Germinal center (tissue), 1 donor: ENCODE measurements at places on chromosomes 3 and 15.
A peak's percentile ranks its signal among the peaks of the same experiment; 100 is the strongest.

- no peak for DNase-seq
Measured at GRCh38 chr15:39022532-39023305, 458.1 kb upstream of the RASGRP1 start.

DNA sequence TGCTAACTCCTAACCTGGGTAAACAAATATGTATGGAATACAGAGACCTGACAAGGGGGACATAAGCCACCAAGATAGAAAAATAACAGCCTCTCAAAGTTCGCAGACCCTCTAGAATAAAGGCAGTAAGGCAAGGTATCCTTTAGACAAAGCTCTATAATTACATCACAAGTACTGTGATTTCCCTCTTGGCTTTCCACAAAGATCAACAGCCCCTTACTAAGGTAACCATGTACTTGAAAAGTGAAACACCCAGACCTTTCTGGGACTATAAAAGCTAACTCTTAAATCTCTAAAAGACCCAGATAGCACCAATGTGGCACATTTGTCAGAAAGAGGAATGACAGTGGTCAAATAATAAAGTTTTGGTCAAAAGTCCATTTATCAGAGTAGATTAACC, 51.9 kb downstream of the TBL1XR1 start:
- DNase-seq, result no peak

GRCh38 chr15:42737529-42738328, 801 bp upstream of the CDAN1 start:
- DNase-seq, result no peak

DNA sequence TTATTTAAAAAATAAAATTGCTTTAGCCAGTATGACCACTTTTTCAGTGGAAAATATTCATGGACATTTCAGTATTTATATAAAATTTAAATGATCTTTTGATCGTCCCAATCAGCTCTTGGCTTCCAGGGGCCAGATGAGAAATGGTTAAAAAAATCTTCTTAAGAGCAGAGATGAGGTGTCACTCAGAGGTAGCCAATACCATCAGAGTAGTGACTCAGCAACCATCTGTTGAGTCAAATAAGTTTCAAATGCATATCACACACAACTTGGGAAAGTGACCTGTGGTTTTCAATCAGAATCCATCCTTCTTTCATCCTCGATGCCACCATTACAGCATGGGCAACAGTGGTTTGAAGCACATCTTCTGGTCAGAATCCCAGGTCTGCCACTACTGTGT, 958.8 kb upstream of the NR2F2 start:
- DNase-seq, result no peak

DNA sequence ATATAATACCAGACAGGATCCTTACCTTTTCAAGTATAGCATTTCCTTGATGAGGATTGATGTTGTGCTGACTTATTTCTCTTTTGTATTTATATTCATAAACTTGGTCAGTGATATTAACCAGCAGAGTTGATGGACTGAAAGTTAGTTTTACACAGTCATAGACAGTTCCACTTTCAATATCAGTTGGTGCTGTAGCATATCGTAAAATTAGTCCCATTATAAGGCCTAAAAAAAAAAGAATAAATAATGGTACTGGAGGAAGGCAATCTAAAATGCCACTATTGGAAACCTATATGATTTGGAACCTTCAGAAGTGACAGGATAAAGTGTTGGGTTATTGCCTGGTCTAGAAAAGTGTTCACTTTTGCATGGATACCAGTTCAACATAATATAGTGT, 16.3 kb downstream of the SLC9A9 start:
- no peak for DNase-seq

DNA sequence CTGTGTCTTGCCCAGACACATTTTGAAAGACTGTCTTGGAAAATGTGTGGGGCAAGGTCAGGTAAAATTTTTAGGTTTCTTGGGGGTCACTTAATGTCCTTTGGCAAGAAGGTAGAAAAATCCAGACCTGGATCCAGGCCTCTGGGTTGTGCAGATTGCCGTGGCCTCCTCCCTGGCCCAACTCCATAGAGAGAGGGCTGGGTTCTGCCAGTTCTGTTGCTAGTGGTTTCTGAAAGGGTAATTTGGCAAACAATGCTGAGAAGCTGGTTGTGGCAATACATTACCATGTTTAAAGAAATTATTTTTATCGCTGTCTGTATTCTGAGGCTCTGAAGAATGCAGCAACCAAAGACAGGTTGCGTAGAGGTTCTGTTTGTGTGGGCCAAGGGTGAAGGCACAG, 20.2 kb upstream of the TMEM158 start:
- DNase-seq, result no peak

- no peak for DNase-seq
Measured at GRCh38 chr3:32303977-32304881, 65.7 kb downstream of the CMTM8 start.

DNA sequence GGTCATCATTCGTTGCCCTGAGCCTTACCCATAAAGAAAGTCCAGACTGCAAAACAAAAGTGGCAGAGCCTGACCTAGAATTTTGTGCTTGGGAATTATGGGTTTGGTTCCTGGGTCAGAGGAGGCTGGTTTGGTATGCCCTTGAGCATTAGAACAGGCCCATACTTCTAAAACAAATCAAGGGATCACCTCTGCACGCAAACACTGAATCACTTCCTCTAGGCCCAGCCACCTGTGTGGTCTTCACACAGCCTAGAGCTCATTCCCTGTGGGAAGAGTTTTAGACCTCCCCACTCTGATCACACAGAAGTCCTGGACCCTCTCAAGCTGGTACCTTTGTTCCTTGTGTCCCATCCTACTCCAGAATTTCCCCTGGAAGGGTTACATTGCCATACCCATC, 59.4 kb downstream of the B3GNT5 start:
- no peak for DNase-seq

GRCh38 chr3:177179281-177180067, 17.8 kb downstream of the TBL1XR1 start:
- DNase-seq, result no peak

- DNase-seq, result no peak
Measured at GRCh38 chr3:28301688-28302087, 46.8 kb upstream of the ZCWPW2 start.

DNA sequence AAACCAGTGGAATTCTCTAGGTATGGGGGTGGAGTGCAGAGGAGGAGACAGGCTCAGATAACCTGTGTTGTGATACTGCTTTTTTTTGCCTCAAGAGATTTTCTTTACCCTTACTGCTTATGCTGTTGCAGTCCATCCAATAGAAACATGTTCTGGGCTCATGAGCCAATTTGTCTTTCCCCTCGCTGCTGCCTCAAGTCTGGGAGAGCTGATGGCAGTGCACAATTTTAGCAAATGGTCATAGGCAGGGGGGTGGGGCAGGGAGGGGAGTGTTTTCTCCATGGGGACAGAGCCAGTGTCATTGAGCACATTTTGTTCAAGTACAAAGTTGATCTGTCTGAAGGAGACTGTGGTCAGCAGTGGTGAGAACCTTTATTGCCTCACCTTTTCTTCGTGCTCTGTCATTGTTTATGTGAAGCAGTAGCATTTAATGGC, 134.9 kb downstream of the MBNL1 start:
- no peak for DNase-seq

- DNase-seq, result no peak
Measured at GRCh38 chr3:85171976-85172375, 213.2 kb downstream of the CADM2 start.

DNA sequence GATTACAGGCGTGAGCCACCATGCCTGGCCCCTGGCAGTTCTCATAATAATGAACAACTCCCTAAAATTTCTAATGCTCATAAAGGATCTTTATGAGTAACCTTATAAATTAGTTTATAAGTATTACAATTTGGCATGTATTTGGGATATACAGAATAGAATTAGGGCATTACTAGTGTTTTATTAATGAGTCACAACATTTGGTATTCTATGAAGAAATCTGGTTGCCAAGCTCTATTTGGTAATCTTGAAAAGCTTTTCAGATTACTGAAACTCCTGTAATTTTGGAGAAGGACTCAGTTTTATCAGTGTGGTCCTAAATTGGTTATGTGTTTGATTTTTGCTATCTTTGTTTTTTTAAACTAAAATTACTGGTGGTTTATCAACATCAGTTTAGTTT, 45.8 kb downstream of the TM6SF1 start:
- DNase-seq, result no peak

GRCh38 chr15:72722071-72722696, 36.2 kb downstream of the BBS4 start:
- peak; percentile 26 for DNase-seq

- no peak for DNase-seq
Measured at GRCh38 chr3:171807806-171808205, 2.5 kb downstream of the PLD1 start.

GRCh38 chr3:125121246-125122010, 65.6 kb upstream of the HEG1 start:
- DNase-seq, result peak; percentile 58

GRCh38 chr15:35746121-35746520, 200.2 kb upstream of the DPH6 start:
- no peak for DNase-seq

- no peak for DNase-seq
Measured at GRCh38 chr3:128066114-128066513, 13.9 kb downstream of the SEC61A1 start.

DNA sequence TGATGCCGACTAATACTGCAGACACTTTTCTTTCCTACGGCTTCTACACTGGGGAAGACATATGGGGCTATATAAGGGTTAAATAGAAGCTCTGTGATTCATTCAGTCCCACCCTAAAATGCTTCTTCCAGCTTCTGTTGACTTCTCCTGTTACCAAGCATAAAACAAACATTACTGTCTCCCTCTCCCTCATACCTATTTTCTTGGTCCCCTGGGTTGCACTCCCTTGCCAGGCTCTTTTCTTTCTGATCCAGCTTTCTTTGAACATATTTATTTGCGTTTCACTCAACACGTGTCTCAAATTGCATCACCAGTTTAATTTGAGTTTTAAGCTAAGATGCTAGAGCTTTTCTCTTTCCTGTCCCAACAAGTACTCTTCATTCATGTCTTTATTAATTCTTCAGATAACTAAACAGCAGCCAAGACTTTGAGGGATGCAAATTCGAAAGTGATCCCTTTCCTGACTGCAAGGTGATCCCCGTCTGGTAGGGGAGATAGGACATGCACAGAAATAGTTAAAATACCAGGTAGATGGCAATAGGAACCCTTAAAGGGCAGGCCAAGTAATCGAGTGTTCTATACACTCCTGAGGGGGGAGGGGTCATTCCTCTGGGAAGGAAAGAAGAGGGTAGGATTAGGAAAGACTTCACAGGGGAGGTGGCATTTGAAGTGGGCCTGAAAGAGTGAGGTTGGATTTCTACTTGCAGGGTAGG, 198.6 kb upstream of the BCL6 start:
- DNase-seq, result no peak
